ENCODE measurements at places on chromosomes 12 and 14.
A peak's percentile ranks its signal among the peaks of the same experiment; 100 is the strongest.

- no peak for DNase-seq
Observed at GRCh38 chr12:127685491-127685890, 581.5 kb upstream of the TMEM132C start.

DNA sequence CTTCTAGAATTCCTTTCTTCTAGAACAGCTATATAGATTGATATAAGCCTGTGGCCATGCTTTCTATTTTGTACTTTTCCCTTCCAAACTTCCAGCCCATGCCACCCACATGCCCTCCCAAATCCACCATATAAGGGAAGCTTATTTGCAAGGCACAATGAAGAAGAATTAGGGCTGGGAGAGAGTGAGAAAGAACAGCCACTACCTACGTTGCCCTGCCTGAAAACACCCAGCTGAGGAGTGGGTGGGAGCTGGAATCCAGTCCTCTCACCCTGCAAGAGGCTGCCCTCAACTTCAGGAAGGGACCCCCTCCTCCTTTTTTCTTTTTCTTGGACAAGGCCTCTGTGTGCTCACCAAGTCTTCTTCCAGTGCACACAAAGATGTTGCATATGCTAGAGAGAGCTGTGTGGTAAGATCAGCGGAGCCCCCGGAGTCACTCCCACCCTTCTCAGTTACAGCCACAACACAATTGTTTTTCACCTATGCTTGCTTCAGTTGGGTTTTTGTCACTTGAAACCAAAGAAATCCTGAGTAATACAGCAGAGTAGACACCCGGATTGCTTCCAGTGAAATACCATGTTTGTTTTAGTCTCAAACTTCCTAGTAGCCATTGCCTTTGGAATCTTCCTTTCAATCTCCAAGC lies 38.8 kb downstream of the CDKL1 start:
- no peak for DNase-seq

DNA sequence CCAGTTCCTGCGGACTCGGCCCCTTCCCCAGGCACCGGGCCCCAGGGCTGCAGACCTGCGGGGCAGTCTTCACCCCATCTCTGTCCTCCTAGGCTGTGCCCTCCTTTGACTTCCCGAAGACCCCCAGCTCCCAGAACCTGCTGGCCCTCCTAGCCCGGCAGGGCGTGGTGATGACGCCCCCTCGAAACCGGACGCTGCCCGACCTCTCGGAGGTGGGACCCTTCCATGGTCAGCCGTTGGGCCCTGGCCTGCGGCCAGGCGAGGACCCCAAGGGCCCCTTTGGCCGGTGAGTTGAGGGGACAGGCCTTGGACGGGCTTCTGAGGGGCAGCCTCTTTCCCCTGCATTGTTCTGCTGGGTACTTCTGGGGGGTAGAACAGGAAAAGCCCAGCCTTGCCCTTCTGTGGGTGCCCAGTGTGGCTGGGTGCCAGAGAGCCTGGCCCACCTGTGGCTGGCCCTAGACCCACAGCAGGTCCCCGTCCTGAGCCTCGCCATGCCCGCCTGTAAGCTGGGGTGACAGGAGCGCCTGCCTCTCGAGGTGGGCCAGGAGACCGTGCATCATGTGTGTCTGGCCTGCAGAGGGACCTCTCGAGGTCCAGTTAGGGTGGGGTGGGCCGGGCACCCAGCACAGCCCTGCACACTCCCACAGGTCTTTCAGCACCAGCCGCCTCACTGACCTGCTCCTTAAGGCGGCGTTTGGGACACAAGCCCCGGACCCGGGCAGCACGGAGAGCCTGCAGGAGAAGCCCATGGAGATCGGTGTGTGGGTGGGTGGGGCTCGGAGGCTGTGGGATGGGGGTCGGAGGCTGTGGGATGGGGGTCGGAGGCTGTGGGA lies 12.6 kb upstream of the PUS1 start:
- DNase-seq = no peak

DNA sequence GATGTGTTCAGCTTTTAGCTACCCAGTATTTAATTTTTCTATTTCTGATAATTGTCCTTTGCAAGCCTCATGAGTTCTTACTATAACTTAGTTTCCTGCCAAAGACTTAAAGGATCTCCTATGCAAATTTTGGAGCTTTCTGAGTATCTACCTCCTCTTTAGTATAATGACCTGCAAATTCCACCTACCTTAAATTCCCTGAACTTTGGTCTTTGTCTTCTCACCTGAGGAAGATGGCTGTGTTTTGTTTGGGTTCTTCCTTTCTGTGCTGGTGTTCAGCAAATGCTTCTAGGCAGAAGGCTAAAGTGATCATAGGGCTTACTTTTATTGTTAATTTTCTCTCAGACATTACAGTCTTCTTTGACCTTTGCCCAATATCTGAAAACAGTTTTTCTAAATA lies 142.8 kb downstream of the FUT8 start:
- no peak for DNase-seq

- no peak for DNase-seq
Observed at GRCh38 chr12:83143950-83144349, 457.2 kb downstream of the TMTC2 start.

DNA sequence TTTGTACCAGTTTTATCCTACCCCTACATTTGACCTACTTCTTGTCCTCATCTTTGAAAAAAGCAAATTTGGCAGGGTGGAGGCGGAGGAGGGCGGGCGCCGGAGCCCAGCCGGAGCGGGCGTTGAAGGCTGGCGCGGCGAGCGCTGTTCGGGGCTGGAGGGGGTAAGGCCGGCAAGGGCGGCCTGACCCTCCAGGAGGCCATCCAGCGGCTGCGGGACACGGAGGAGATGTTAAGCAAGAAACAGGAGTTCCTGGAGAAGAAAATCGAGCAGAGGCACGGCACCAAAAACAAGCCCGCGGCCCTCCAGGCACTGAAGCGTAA lies 27.2 kb downstream of the FBXO34 start:
- DNase-seq = no peak

- no peak for DNase-seq
Observed at GRCh38 chr14:65167072-65167645, 64.8 kb upstream of the MAX start.

DNA sequence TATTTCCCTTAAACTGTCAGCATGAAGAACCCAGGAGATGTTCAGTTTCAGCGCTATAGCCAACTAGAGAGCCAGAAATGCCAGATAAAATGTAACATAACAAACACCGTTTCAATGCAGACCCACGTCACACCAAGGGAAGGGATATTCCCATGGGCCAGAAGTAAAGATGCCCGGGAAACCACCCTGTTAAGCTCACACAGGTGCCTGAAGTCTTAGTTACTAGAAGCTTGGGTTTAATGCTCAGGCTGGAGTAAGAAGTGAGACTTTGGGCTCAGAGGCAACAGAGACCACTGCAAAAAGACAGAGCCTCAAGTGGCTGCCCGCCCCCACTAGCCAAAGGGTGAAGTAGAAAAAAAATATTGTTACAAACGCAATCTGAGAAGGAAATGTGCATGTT lies 52.3 kb downstream of the SYNE3 start:
- no peak for DNase-seq

- DNase-seq = no peak
Observed at GRCh38 chr12:42468921-42469320, 120.6 kb downstream of the PRICKLE1 start.

DNA sequence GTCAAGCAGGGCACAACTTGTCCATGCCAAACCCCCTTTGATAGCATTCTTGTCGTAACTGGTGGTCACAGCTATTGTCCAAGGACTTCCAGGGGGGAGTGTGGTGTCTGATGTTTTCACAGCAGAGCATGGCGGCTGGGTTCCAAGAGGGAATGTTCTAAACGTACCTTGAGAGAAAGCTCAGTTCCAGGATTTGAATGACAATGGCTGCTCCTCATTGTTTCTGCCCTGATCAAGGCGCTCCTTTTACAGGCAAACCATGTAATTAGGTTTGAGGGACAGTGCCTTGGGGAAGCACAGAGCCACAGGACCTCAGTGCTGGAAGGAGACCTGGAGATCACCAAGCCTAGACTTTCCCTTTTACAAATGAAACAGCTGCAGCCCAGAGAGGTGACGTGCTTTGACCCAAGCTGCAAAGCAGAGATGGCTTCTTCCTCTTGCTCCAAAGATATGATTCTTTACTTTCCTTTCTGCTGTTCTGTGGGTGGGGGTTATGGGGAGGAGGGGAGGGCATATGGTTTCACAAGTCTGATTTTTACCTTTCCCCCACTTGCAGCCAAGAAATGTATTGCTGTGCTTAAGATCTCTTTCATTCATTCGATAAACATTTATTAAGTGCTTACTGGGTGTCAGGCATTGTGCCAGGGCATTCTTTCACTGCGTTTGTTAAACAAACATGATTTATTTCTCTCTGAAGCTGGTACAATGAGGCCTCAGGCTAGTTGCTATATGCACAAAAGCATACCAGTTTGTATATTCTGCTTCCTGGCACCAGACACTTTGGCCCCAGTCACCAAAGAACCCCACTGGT lies 172.8 kb downstream of the KTN1 start:
- peak; percentile 66 for DNase-seq

All from fibroblast of skin of abdomen (primary cell).